ENCODE measurements at places on chromosomes 11 and 22.

DNA sequence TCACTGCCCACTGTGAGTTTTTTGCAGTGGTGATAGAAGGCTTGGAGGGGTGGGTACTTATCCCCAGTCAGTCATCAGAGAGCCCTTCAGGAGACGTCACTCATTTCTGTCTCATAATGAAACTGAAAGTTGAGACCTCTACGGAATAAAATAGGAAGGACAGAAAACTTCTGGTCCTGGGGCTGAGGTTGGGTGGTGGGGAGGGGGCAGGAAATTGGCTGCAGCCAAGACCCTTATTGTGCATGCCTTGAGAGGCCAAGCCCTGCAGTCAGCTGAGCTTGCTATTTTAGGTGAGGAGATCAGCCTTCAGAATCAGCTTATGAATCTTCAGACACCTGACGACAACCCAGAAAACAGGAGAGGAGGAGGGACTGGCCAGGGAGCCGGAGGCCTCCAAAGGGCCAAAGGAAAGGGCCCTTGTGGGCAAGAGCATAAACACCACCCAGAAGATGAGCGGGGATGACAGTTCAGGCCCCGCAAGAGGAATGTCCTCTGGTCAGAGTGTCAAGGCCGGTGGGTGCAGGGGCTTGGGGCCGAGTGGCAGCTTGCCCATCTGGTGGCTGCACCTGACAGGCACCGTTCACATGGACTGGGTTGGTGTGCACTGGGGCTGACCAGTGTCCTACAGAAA is 17.9 kb upstream of the ADA2 start:
- no peaks in the 10 kb centered on the region for H3K27me3 ChIP-seq
- H3K4me1 ChIP-seq: peaks cover 6% of the 10 kb centered on the region
- no peak overlapping the region for H3K27ac ChIP-seq
- H3K4me3 ChIP-seq: no peak overlapping the region
- H3K36me3 ChIP-seq: no peaks in the 10 kb centered on the region

- H3K36me3 ChIP-seq: peaks cover 15% of the 10 kb centered on the region
- no peaks in the 10 kb centered on the region for H3K27me3 ChIP-seq
- H3K4me3 ChIP-seq: no peak overlapping the region
- H3K4me1 ChIP-seq: no peaks in the 10 kb centered on the region
These were observed 44.7 kb upstream of the WEE1 start for GRCh38 chr11:9528573-9529333.

DNA sequence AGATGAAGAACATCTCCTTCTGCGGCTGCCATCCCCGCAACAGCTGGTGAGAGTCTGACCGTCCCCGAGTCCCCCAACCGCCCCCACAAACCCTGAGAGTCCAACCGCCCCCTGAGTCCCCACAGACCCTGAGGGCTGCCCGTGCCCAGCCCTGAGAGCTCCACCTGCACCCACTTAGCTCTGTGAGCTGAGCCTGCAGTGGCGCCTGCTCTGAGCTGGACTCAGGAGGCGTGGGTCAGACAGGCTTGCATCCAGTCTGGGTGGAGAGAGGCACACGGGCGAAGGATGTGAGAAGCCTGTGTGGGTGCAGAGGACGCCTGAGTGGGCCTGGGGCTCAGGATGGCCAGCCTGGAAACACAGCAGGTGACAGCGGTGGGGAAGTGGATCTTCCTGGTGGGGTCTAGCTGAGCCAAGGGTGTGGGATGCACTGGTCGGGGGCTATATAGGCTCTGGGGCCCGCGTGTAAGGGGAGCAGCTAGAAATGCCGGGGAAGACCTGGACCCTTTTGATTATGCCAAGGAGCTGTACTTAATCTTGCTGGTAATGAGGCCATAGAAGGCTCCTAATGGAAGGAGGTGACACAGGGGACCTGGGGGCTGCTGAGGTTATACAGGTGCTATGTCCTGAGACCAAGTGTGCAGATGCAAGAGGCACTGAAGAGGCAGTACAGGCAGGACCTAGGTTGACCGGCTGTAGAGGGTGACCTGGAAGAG is 6.5 kb downstream of the MAPK8IP2 start:
- no peaks in the 10 kb centered on the region for H3K4me1 ChIP-seq
- no peak overlapping the region for H3K4me3 ChIP-seq
- no peaks in the 10 kb centered on the region for H3K27me3 ChIP-seq

GRCh38 chr11:94938095-94939055 is 35.0 kb downstream of the CWC15 start:
- no peaks in the 10 kb centered on the region for H3K36me3 ChIP-seq
- no peak for DNase-seq
- H3K4me1 ChIP-seq: peaks cover 22% of the 10 kb centered on the region
- H3K4me3 ChIP-seq: no peak overlapping the region
- H3K27ac ChIP-seq: no peak overlapping the region

- no peak overlapping the region for H3K27ac ChIP-seq
- H3K4me3 ChIP-seq: no peak overlapping the region
- no peaks in the 10 kb centered on the region for H3K4me1 ChIP-seq
- H3K36me3 ChIP-seq: no peaks in the 10 kb centered on the region
- peaks cover 5% of the 10 kb centered on the region for H3K27me3 ChIP-seq
- DNase-seq: no peak
These were observed 20.1 kb upstream of the SPON1 start for GRCh38 chr11:13942378-13942777.

DNA sequence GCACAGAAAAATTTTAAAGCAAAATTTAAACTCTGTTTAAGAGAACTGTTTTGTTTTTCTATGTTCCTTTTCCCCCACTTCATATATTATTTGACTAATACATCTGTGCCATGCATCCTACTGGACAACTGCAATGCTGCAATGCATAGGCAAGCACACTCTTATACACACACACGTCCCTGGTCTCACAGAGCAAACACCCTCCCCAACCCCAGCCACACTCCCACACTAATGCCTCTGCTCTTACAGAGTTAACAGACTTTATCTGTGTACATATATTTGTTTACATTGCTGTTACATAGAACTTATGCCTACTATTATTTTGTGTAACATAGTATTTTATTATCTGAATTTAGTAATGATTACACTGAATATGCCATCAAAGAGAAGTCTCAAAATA is 25.5 kb upstream of the CTSC start:
- H3K4me3 ChIP-seq: no peak overlapping the region
- H3K27ac ChIP-seq: no peak overlapping the region
- no peaks in the 10 kb centered on the region for H3K36me3 ChIP-seq
- no peaks in the 10 kb centered on the region for H3K27me3 ChIP-seq

DNA sequence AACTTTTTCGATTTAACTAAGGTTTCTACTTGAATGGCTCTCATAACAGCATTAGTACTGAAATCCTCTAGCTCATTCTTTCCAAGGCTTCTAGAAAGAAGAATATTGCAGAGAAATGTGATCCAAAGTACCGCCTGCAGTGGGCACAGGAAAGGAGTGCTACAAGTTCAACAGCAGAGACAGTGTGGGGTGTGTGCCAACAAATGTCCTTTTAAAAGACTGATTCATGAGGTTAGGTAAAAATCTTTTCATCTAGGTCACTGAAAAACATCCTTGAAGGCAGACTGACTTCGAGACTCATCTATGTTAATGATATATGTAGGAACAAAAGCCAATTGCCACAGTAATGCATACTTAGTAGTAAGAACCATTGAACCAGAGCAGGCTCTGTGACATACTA is 349.1 kb upstream of the PITPNB start:
- H3K4me1 ChIP-seq: no peaks in the 10 kb centered on the region
- DNase-seq: no peak
- no peaks in the 10 kb centered on the region for H3K27me3 ChIP-seq
- H3K36me3 ChIP-seq: peaks cover 4% of the 10 kb centered on the region

- no peak for DNase-seq
- no peak overlapping the region for H3K4me3 ChIP-seq
- no peaks in the 10 kb centered on the region for H3K27me3 ChIP-seq
- H3K27ac ChIP-seq: no peak overlapping the region
- H3K36me3 ChIP-seq: no peaks in the 10 kb centered on the region
These were observed 23.6 kb downstream of the GDPD5 start for GRCh38 chr11:75502138-75502537.

DNA sequence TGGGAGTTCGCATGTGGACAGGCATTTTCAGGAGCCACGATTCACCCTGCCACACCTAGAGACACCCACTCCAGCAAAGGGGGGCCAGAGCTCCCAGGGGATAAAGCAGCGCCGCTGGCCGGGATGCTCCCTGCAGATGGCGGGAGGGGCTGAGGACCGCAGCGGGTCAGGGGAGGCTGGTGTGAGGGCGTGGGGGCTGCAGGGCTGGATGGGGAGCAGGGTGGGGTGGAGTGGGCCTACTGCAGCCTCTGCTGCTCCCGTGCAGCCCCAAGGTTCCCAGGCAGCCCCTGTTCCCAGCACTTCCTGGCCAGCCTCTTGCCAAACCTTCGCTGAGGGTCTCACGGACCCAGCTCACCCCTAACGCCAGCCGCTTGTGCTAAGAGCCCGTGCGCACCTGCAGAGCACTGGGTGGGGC is 13.0 kb downstream of the MUC5B start:
- DNase-seq: no peak
- H3K4me1 ChIP-seq: no peaks in the 10 kb centered on the region
- H3K27ac ChIP-seq: no peak overlapping the region
- H3K36me3 ChIP-seq: no peaks in the 10 kb centered on the region

DNA sequence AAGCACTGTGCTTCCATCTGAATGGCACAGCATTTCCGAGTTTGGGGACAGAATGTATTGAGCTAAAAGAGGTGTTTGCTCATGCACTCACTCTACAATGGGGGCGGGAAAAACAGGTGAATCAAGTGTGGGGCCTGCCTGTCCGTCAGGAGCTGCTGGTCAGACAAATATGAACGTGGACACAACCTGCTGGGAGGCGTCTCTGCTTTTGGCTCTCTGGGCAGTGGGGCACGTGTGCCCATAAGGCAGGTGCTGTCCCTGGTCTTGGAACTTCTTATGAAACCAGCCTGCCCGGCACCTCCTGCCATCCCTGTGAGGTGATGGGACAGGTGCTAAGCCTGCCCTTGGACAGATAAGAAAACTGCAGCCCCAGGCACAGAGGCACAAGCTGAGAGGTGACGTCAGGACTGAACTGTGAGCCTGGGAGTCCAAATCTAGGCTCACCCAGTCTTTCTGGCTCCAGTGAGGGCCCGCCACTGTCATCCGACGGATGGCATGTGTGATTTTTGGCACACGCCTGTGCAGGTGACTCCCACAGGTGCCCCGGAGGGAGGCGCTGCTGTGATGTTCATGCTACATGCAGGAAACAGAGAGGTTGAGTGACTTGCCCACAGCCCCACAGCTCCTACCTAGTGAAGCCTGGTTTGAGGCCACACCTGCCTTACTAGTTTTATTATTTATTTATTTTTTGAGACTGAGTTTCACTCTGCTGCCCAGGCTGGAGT is 51.6 kb downstream of the SMIM38 start:
- no peak overlapping the region for H3K4me3 ChIP-seq
- no peak for DNase-seq
- no peak overlapping the region for H3K27ac ChIP-seq
- no peaks in the 10 kb centered on the region for H3K4me1 ChIP-seq
- H3K27me3 ChIP-seq: peaks cover 7% of the 10 kb centered on the region
- no peaks in the 10 kb centered on the region for H3K36me3 ChIP-seq

DNA sequence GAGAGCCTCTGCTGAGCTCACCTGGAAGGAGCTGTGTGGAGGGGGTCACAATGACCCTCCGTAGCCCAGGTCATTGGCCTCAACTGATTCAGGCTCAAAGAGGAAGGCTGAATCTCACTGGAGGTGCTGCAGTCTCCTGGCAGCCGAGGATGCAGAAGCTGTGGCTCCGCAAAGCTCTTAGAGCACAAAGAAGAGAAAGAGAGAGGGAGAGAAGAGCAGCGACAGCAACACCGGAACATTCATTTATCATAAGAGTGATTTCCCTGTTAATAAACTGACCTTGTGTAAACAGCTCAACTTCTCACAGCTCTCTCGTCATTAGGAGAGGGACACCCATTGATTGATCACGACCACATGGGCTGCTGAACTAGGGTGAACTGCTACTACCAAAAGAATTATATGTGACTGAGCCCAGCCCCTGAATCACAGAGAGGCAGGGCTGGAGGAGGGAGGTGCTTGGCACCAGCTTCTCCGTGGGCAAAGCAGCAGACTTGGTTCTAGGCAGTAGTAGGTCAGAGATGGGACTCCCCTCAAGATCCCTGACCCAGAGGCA is 281.7 kb downstream of the NXPE2 start:
- H3K36me3 ChIP-seq: no peaks in the 10 kb centered on the region
- H3K27me3 ChIP-seq: no peaks in the 10 kb centered on the region
- no peak for DNase-seq
- no peak overlapping the region for H3K4me3 ChIP-seq

DNA sequence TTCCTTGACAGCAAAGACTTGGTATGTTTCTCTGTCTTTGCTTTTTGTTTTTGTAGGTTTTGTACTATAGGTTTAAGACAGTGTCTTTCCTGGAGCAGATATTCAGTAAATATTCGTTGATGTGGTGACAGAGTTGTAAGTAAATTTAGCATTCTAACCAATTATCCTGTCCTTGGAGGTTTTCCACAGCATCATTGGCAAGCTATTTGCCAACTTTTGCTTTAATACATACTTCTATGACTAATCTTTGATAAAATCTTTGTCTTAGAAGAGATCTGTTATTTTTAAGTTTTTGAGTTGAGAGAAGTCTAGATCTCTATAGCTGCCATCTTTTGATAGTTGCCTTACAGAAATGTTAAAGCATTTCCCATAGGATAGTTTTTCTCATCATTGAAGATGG is 3.8 kb downstream of the USP47 start:
- no peak for DNase-seq
- no peaks in the 10 kb centered on the region for H3K36me3 ChIP-seq
- no peak overlapping the region for H3K27ac ChIP-seq
- H3K4me3 ChIP-seq: no peak overlapping the region
- H3K4me1 ChIP-seq: peaks cover 44% of the 10 kb centered on the region
- H3K27me3 ChIP-seq: no peaks in the 10 kb centered on the region

DNA sequence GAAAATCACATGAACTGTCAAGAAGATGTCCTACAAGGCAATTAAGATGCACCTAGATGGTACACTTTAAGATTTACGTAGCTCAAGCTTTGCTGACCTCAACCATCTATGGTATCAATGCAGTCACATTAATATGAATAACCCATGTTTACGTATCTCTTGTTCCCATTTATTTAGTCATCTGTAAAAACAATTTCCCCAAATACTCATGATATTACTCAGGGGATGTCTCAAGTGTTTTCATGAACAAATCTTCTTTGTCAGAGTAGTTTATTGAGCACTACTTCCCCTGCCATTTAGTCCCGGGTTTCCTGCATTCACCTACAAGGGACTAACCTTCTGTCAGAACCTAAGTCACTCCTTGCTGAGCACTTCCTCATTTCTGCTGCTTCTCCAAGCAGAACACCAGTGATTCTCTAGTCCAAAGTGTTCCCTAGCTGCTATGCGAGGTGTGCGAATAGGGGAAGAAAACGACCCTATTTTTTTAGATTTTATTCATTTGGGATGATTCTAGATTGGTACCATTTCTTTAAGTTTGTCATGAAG is 554.3 kb upstream of the LRRC4C start:
- no peaks in the 10 kb centered on the region for H3K36me3 ChIP-seq
- no peaks in the 10 kb centered on the region for H3K27me3 ChIP-seq
- no peak for DNase-seq
- no peak overlapping the region for H3K27ac ChIP-seq
- no peaks in the 10 kb centered on the region for H3K4me1 ChIP-seq

GRCh38 chr11:117421041-117421440 is 93.4 kb downstream of the CEP164 start:
- no peaks in the 10 kb centered on the region for H3K4me1 ChIP-seq
- no peaks in the 10 kb centered on the region for H3K36me3 ChIP-seq
- H3K27me3 ChIP-seq: no peaks in the 10 kb centered on the region
- no peak overlapping the region for H3K27ac ChIP-seq
- no peak overlapping the region for H3K4me3 ChIP-seq
